ENCODE measurements at places on chromosomes 2 and 18. TPM values are rescaled to one million over a fixed set of nuclear protein-coding genes. Genes with fewer than 3 reads are reported as not detected.

The GNAL gene
- not detected for total RNA-seq

The RNF103 gene
- 10.7 TPM for total RNA-seq

The CNGA3 gene
- not detected for total RNA-seq

The CHN1 gene
- total RNA-seq: 3.3 TPM

The NCKAP5 gene
- not detected for total RNA-seq

GRCh38 chr2:112259509-112260294 lies 4.9 kb upstream of the ZC3H8 start:
- no peak overlapping the region for H3K27ac ChIP-seq
- peak; percentile 95 for DNase-seq
- peak overlapping the region; percentile 54 for H3K4me3 ChIP-seq
- no peaks in the 10 kb centered on the region for H3K27me3 ChIP-seq

GRCh38 chr2:168171059-168171762 lies 76.2 kb downstream of the STK39 start:
- H3K36me3 ChIP-seq: peaks cover 23% of the 10 kb centered on the region
- no peak overlapping the region for H3K27ac ChIP-seq
- DNase-seq: no peak
- peaks cover 47% of the 10 kb centered on the region for H3K4me1 ChIP-seq
- H3K4me3 ChIP-seq: no peak overlapping the region

- no peak overlapping the region for H3K27ac ChIP-seq
- H3K27me3 ChIP-seq: no peaks in the 10 kb centered on the region
- no peaks in the 10 kb centered on the region for H3K4me1 ChIP-seq
- no peaks in the 10 kb centered on the region for H3K36me3 ChIP-seq
Observed at GRCh38 chr2:209685963-209686362, 85.7 kb upstream of the UNC80 start.

- no peak for DNase-seq
- H3K4me1 ChIP-seq: no peaks in the 10 kb centered on the region
- no peak overlapping the region for H3K27ac ChIP-seq
- H3K27me3 ChIP-seq: no peaks in the 10 kb centered on the region
- H3K4me3 ChIP-seq: no peak overlapping the region
Observed at GRCh38 chr2:19070886-19071285, 287.5 kb downstream of the OSR1 start.

DNA sequence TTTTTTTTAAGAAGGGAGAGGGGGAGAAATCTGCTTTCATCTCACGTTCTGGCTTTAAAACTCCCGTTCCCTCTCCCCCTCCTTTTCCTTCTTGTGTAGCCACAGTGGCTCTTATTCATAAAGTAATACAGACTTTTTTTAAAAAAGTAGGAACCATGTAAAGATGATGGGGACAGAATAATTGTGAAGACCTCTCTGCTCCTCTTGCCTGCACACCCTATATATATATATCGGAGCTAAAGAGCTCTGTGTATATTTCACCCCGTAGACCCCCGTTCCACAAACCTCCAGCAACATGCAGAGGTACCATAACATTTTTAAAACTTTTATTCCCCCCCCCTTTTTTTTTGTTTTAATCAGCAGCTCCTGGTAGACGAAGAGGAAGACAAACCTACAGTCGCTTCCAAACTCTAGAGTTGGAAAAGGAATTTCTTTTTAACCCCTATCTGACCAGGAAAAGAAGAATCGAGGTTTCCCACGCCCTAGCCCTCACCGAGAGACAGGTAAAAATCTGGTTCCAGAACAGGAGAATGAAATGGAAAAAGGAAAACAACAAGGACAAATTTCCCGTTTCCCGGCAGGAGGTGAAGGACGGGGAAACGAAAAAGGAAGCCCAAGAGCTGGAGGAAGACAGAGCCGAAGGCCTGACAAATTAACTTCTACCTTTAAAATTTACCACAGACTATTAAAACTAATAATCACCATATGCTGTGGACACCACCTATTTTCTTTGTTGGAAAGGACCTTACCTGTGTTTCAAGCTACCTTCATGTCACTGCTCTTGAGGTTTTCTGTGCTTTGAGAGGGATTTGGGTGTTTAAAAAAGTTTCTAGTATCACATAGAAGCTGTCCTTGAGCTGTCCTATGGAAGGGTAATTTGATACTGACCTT lies 1.7 kb downstream of the HOXD8 start:
- no peak for DNase-seq
- H3K27ac ChIP-seq: peak overlapping the region; percentile 18
- H3K4me1 ChIP-seq: peaks cover 27% of the 10 kb centered on the region
- H3K4me3 ChIP-seq: peak overlapping the region; percentile 49
- peaks cover 76% of the 10 kb centered on the region for H3K27me3 ChIP-seq

DNA sequence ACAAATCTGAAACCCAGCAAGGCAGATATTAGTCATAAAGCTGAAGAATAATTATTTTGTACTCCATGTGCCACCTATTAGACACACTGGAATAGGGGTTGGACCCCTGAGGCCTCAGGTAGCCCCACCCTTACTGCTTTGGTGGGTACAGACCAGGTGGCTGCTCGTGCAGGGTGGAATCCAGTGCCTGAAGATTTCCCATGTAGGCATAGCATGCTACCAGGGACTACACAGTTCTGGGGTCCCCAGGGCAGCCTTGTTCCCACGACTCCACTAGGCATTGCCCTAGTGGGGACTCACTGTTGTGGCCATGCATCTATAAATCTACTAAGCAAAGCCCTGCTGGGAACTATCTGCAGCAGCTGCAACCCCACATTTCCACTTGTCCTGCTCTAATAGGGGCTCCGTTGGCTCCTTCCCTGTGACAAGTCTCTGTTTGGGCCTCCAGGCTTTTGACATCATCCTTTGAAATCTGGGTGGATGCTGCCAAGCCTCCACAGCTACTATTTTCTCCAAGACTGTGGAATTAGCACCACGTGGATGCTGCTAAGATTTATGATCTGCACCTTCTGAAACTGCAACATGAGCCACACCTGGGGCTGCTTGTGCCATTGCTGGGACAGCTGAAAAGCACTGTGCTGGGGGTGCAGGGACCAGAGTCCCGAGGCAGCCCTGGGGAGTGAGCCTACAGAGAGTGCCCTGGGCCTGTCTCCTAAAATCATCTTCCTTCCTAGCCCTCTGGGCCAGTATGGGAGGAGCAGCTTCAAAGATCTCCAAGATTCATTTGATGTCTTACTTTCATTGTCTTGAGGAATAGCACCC lies 303.8 kb downstream of the FSIP2 start:
- no peaks in the 10 kb centered on the region for H3K36me3 ChIP-seq
- DNase-seq: no peak
- H3K4me1 ChIP-seq: no peaks in the 10 kb centered on the region
- no peak overlapping the region for H3K4me3 ChIP-seq
- H3K27me3 ChIP-seq: no peaks in the 10 kb centered on the region

- H3K4me3 ChIP-seq: no peak overlapping the region
- peaks cover 6% of the 10 kb centered on the region for H3K4me1 ChIP-seq
- no peaks in the 10 kb centered on the region for H3K36me3 ChIP-seq
- no peaks in the 10 kb centered on the region for H3K27me3 ChIP-seq
- DNase-seq: no peak
Observed at GRCh38 chr2:112876971-112877361, 34.0 kb upstream of the IL37 start.

DNA sequence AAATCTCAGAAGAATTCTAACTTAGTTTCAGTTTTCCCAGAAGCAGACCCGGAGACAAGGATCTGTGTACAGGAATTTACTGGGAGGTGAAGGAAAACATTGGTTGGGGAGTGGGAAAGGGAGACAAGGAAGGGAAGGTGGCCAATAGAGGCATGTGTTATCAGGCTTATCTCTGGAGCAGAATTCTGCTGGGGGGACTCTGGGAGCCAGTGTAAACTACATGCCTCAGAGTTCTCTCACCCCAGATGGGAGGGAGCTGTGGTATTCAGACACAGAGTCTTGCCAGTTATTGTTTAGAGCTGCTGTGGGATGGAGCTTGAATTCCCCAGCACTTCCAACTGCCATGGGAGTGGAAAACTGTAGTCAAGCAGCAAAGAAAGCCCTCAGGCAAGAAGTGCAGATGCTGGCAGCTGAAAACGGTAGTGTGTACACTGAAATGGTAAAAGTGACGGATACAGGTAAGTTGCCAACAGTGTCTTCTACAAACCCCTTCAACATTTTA lies 19.0 kb downstream of the DNPEP start:
- no peak for DNase-seq
- H3K27ac ChIP-seq: no peak overlapping the region
- H3K4me3 ChIP-seq: no peak overlapping the region
- peaks cover 6% of the 10 kb centered on the region for H3K36me3 ChIP-seq
- no peaks in the 10 kb centered on the region for H3K4me1 ChIP-seq
- H3K27me3 ChIP-seq: no peaks in the 10 kb centered on the region

- no peak overlapping the region for H3K4me3 ChIP-seq
- DNase-seq: no peak
- no peaks in the 10 kb centered on the region for H3K27me3 ChIP-seq
- peaks cover 4% of the 10 kb centered on the region for H3K36me3 ChIP-seq
- no peak overlapping the region for H3K27ac ChIP-seq
Observed at GRCh38 chr2:143960177-143960576, 559.7 kb downstream of the ZEB2 start.

GRCh38 chr2:157911246-157911645 lies 35.1 kb upstream of the ACVR1 start:
- no peak overlapping the region for H3K4me3 ChIP-seq
- no peak for DNase-seq
- no peak overlapping the region for H3K27ac ChIP-seq
- no peaks in the 10 kb centered on the region for H3K36me3 ChIP-seq

DNA sequence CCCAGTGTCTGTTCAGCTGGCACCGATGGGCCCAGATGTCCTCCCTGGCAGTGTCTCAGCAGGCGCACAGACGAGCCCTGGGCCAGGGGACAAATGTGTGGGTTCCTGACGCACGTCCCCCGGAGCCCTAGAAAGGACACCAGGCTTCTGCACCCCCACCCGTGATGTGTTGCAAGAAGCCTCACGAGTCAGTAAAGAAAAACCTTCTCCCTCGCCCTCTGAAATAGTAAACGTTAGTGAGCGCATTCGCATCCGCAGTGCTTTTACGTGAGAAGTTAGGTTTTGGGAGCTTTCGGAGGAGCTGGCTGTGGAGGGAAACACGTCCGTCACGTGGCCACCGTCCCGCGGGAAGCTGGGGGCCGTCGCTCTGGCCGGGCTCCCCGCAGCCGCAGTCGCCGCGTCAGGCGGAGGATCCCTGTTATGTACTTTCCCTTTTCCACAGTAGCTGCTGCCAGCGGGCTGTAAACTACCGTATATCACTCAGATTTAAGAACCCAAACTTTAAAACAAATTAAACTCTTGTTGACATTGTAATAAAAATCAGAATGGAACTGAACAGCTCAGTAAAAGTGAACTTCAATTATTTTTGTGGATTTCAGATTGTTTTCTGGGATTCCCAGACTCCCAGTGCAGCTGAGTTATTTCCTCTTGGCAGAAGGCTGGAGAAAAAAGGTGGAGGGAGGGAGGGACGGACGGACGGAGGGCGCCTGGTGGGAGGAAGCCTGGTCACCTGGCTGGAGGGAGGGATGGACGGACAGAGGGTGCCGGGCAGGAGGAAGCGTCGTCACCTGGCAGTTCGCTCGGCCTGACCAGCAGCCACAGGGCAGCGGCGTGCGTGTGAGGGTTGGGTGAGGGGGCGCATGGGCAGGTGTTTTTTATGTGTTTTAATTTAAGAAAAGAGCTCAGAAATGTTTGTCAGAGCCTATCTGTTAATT lies 112.1 kb downstream of the NFATC1 start:
- H3K27me3 ChIP-seq: no peaks in the 10 kb centered on the region
- DNase-seq: peak; percentile 49
- H3K27ac ChIP-seq: peak overlapping the region; percentile 89
- peaks cover 26% of the 10 kb centered on the region for H3K36me3 ChIP-seq

- H3K4me1 ChIP-seq: peaks cover 14% of the 10 kb centered on the region
- H3K27ac ChIP-seq: no peak overlapping the region
- H3K36me3 ChIP-seq: no peaks in the 10 kb centered on the region
Observed at GRCh38 chr2:170339750-170340692, 162.1 kb downstream of the MYO3B start.

GRCh38 chr2:37230581-37230980 lies 815 bp downstream of the CEBPZ start:
- no peak for DNase-seq
- no peak overlapping the region for H3K4me3 ChIP-seq
- no peaks in the 10 kb centered on the region for H3K27me3 ChIP-seq

GRCh38 chr2:8191427-8191826 lies 490.4 kb upstream of the ID2 start:
- H3K4me1 ChIP-seq: no peaks in the 10 kb centered on the region
- H3K27ac ChIP-seq: no peak overlapping the region
- DNase-seq: no peak
- peaks cover 2% of the 10 kb centered on the region for H3K27me3 ChIP-seq
- H3K4me3 ChIP-seq: no peak overlapping the region
- no peaks in the 10 kb centered on the region for H3K36me3 ChIP-seq

DNA sequence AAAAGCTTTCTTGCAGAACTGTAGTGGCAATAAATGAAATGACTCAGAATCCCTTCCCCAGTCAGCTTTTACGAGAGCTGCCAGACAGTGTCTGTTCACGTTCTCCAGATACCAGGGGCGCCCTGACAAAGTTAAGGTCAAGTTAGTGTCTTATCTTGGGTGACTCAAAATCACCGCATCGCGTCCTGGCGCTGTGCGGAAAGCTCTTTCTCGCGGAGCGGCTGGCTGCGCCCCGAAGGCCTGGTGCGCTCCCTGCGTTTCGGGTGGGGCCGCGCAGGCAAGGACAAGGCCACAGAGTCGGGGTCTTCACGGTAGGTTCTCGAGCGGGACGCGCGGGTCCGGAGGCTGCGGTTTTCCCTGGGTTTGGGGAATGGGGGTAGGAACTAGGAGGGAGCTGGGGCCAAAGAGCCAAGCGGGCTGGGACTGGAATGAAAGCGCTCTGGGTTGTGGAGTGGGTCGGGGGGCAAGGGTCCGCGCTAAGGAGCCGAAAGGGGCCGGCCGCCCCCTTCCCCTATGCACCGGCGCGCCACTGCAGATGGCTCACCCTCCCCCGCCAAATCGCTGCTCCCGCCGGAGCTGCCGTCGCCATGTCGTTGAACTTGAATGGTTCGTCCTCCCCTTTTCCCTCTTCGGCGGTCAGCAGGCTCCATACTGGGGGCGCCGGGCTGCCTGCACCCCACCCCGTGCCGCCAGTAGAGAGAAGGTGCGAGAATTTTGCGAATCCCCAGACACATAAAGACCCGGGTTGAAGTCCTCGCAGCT lies 2.6 kb upstream of the HOXD11 start:
- H3K4me1 ChIP-seq: peaks cover 35% of the 10 kb centered on the region
- no peak overlapping the region for H3K4me3 ChIP-seq
- peaks cover 3% of the 10 kb centered on the region for H3K36me3 ChIP-seq

DNA sequence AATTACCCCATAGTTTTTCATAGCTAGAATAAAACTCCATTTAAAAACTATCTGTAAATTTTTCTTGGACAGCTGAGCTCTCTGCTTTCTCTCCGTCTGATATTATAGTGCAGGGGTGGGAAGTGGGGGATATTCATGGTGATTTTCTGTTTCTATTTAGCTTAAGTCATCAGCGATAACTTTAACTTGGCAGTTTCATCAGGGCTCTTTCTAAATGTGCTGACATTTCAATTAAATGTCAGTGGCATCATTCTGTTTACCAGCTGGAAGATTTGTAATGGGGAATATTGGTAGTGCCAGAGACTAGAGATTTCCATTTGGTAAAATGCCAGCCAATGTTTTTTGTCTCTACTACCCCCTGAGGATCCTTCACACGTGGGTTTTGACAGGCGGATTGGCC lies 53.5 kb upstream of the CAPN13 start:
- peaks cover 2% of the 10 kb centered on the region for H3K27me3 ChIP-seq
- H3K27ac ChIP-seq: no peak overlapping the region
- H3K36me3 ChIP-seq: no peaks in the 10 kb centered on the region

Data from activated naive CD4-positive, alpha-beta T cell treated with anti-CD3 and anti-CD28 coated beads for 36 hours (primary cell).